ENCODE measurements at places on chromosomes 2 and 18.
A peak's percentile ranks its signal among the peaks of the same experiment; 100 is the strongest.

DNA sequence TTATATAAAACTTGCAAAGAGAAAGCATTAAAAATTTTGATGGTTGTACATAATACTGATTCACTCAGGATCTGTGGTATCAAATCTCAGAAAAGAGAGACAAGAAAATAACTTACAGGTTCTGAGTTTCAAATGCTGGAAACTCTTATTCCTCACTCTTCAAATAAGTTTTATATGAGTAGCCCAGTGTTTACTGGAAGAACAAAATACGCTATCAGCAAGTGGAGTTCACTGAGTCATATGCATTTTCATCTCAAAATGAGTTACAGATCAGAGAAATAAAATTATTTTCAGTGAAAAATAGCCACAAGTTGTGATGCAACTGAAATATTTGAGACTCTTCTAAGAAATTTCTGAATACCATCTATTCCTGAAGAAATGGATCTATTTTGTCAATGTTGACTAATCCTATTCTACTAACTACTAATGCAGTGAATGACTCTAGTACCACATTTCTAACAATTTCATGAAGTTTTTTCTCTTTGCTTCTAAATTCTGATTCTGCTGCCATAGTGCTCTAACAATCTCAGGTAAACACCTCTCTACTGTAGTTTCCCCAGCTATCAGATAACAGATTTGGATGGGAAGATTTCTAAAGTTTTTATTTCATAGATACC lies 391.7 kb downstream of the ZEB2 start:
- DNase-seq = no peak

DNA sequence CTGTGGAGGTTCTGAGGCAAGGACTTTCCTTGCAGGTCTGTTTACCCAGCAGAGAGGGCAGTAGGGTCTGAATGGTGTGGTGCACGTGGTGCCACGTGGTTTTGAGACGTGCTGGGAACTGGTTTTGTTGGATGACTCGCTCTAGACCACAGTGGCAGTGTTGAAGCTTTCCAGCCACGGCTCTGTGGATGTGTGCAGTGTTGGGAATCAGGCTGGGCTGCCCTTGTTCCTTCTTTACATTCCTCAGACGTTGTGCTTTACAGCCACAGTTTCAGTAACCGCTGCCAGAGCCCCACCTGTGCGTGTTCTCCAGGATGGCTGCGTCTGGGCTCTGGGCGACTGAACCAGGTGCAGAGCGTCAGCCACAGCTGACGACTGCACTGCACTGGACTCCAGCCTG lies 8.2 kb downstream of the CTDP1 start:
- no peak for DNase-seq

GRCh38 chr18:7846335-7846734 lies 279.2 kb downstream of the PTPRM start:
- no peak for DNase-seq

GRCh38 chr2:105912081-105912480 lies 167.4 kb downstream of the NCK2 start:
- no peak for DNase-seq

DNA sequence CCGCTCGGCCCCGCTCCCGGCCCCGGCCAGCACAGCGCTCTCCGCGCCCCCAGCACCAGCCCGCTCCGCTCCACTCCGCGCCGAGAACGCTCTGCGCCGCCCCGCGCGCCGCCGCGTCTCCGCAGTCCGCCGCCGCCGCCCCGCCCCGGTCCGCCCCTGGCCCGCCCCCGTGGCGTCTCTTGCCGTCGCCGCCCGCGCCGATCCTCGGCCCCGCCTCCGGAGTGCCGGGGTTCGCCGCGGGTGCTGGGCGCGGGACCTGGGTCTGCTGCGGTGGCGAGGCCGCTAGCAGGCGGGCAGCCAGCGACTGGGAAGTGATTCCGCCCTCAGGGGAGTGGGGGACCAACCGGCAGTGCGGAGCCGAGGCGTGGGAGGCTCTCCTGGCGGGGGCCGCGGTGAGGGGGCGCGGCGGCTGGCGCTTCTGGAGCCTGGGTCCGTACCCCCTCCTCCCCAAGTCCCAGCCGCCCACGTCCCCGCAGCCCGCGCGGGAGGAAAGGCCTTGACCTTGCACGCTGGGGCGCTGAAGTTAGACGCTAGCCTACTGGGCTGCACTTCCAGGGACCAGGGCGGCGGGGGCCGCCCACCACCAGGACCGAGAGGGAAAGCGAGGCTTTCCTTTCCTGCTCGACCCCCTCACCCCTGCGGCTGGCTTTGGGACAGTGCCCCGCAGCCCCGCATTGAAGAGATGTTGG lies at the start of gene HS6ST1:
Gene HS6ST1, minus strand, starts transcription at position 93 of the 689 bp plus-strand sequence. CDS start 305 bp downstream, outside the sequence.
- DNase-seq = peak; percentile 83

GRCh38 chr2:71243634-71244301 lies 16.9 kb upstream of the PAIP2B start:
- no peak for DNase-seq

GRCh38 chr18:63111671-63112402 lies 207.7 kb downstream of the BCL2 start:
- DNase-seq = no peak

- DNase-seq = no peak
These were observed 11.9 kb downstream of the GPC1 start for GRCh38 chr2:240447331-240447730.

GRCh38 chr2:46143429-46144132 lies 153.6 kb upstream of the EPAS1 start:
- no peak for DNase-seq
